Right lobe of liver (tissue), 6 donors: ENCODE measurements at places on chromosomes 11 and 22.

- no peak for DNase-seq
Observed at GRCh38 chr11:2963112-2963754, 28.9 kb downstream of the NAP1L4 start.

DNA sequence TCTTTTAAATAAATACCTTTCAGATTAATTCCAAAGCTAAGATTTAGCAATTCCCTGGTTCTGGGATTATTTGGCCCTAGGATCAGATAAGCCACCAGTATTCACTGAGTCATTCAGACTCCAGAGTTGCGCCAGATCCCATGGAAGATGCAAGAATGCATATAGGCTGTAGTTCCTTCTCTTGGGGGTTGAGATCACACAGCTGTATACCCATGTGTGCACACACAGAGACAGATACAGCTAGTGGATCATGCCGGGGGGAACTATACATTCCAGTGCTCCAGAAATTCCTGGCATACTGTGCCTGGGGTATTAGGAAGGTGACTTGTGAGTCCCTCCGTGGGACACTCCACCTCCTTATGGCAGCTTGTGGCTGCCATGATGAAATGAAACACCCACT lies 75.4 kb downstream of the ZBTB16 start:
- DNase-seq, result no peak

DNA sequence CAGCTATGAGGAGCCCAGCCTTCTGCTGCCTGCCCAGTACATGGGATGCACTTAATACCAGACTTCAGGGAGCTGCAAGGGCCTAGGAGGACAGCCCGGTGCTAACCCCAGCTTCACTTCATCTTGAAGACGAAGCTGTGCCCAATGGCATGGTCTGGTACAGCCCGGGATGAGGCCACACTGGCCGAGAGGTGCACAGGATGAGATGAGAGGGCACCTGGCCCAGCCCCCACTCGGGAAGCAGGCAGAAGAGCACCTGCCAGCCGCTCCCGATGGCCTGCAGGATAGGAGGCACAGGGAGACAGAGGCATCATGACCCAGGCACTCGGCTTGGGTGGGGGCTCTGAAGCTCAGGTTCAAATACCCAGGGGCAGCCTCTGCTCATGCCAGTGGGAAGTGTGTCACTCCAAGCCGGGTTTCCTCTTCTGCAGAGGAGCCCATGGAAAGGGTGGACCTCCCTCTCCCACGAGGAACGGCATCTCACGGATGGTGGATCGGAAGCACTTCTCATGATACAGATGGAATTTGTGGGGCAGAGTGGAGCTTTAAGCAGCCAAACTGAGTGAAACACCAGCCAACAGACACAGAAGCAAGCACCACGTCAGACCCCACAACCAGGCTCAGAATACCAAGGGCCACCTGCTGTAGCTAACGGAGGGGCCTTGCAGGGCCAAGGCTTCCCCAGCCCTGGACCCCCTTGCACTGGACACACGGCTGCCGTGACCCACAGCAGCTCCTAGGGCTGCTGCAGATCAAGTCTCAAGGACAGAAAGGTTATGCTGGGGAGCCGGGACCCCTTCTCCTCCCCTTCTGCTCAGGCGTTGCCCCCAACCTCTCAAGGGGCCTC lies 875.2 kb downstream of the BRD1 start:
- no peak for DNase-seq

- DNase-seq, result no peak
Observed at GRCh38 chr11:87535513-87535912, 497.8 kb downstream of the TMEM135 start.

GRCh38 chr11:129849447-129850130 lies 33.9 kb downstream of the TMEM45B start:
- DNase-seq, result no peak
